ENCODE measurements at places on chromosomes 11 and 22.

DNA sequence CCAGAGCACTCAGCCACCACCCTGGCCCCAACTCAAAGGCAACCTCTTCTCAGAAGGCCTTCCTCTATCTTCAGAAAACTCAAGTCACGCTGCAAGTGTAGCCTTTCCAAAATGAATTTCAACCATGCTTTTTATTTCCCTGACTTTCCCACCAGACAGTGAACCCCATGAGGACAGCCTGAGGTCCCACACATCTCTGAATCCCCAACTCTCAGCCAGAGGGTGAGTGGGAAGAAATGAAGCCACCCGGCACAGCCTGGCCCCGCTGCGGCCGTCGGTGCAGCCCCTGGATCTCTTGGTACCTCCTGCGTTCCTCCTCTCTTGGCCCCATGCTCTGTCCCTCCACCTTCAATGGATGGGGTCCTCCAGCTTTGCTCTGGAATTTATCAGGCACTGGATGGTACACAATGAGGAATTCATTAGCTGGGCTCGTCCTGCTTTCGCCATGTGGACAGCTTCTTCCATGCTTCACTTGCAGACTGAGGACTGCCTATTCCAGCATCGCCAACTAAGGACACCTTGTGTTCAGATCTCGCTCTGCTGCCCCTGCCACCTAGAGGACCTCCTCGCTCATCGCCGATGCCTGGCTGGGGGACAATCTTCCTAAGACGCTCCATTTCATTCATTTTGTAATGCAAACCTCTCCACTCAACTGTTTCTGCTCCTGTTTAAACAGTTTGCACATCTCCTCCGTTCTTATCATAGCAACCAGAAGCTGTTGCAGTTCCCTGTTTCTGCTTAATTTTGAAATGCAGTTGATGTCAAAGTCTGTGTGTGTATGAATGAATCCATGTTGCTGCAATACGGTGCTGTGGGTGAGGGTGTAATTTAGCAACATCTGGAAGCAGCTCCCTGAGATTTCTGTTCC is 672.1 kb downstream of the TBC1D22A start:
- no peak for DNase-seq

- no peak for DNase-seq
Measured at GRCh38 chr22:17319546-17319945, 49.7 kb upstream of the CECR2 start.

DNA sequence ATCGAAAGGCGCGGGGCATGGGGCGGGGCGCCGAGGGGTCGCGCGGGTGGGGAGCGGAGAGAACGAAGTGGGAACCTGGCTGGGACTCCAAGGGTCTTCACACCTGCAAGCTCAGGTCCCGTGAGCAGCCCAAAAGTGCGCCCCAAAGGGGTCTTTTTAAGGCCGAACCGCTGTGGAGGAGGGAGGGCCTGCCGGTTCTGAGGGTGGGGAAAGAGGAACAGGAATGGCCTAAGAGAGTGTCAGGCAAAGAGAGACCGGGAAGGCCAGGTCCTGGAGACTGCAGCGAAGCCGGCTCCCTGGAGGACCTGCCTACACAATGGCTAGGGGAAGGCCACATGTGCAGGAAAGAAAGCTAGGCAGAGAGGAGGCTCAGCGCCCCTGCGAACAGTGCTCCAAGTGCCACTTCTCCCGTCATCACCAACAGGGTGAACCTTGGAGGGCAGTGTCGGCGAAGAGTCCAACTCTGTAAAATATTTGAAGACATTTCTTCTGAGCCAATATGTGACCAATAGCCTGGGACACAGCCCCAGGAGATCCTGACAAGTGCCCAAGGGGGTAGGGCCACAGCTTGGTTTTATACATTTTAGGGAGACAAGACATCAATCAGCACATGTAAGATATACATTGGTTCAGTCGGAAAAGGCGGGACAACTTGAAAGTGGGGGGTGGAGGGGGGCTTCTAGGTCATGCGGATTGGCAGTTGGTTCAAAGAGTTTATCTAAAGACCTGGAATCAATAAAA is 710 bp upstream of the DGCR2 start:
- DNase-seq, result no peak

- DNase-seq, result no peak
Measured at GRCh38 chr11:37748641-37749040, 1150.6 kb upstream of the RAG2 start.

DNA sequence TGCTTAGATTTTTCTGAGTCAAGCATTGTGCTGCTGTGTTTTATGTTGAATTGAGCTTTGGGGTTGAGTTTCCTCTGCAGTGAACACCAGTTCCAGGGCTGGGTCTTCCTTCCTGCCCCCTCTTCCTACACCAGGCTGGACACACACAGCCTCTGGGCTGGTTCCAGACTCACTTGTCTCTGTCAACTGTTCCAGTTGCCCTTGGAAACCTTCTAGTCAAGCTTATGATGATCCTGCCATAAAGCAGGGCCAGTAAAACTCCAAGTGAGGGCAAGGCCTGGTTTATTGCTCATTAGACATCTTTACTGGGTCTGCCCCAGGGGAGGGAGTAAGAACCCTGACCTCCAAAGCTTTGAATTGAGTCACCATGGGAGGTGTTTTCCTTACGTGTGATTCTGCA is 61.1 kb downstream of the KIAA1671 start:
- no peak for DNase-seq

DNA sequence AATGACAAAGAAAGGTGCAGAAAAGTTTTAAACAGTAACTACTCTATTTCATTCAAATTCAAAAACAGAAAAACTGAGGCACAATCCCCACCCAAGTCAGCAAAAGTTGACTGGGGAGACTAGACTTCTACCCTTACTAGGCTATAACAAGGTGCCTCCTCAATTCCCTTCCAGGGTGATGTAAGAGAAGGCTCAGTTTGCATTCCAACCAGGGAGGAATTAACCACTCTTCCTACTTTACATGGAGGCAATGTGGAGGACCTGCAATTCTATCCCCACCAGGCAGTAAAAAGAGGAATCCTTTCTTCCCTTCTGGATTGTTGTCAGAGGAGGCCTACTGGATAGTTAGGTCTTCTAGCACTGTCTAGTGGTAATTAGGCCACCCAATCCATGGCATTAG is 26.1 kb downstream of the TYR start:
- DNase-seq, result no peak

Measured in activated CD8-positive, alpha-beta memory T cell treated with anti-CD3 and anti-CD28 coated beads for 1 hour (primary cell).